ENCODE measurements at places on chromosomes 3 and 15.
A peak's percentile ranks its signal among the peaks of the same experiment; 100 is the strongest.

GRCh38 chr3:105119801-105120340, 246.8 kb upstream of the ALCAM start:
- no peak for DNase-seq

DNA sequence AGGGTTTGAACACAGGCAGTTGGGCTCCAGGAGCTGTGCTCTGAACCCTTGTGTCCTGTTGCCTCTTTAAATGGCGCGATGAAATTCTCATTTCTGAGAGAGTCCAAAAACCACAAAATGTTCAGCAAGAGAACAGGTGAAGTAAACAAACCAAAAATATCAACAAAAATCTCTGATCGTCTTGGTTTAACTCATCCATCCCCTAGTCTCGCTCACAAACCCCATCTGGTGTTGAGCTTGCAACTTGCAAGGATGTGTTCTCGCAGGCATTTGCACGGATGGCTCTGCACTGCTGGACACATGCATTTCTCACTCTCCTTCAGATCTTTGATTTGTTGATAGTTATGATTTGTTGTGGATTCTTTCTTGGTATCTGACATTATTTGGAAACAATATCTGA, 31.1 kb downstream of the FAH start:
- DNase-seq: no peak

DNA sequence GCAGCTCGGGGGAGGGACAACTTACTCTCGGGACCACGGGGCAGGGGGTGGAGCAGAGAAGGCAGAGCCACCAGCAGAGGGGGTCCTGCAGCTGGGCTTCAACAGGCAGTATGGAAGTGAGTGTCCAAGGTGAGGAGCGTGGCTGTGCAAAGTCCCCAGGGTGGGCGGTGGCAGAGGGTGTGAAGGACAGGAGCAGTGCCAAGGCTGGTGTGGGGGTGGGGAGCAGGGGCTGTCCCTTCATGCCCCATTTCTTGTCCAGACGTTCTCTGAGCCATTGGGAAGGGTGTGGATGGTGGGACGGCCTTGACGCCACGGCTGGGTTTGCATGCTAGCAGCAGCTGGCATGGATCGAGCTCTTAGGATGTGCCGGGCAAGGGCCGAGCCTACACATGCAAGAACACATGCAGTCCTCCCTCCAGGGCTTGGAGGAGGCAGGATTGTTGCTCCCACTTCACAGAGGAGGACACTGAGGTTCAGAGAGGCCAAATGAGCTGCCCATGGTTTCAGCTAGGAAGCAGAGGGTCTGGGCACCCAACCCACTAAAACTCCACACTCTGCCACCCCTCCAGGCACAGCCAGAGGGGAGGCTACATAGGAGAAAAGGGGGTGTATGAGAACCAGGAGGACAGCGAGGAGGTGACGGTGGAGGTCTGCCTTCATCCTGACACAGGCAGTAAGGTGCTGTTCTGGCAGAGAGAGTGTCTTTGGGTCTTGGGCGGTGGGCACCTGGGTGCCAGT, 93.6 kb downstream of the TBC1D2B start:
- DNase-seq: no peak

GRCh38 chr3:186879781-186880180, 37.3 kb downstream of the ADIPOQ start:
- DNase-seq: no peak

DNA sequence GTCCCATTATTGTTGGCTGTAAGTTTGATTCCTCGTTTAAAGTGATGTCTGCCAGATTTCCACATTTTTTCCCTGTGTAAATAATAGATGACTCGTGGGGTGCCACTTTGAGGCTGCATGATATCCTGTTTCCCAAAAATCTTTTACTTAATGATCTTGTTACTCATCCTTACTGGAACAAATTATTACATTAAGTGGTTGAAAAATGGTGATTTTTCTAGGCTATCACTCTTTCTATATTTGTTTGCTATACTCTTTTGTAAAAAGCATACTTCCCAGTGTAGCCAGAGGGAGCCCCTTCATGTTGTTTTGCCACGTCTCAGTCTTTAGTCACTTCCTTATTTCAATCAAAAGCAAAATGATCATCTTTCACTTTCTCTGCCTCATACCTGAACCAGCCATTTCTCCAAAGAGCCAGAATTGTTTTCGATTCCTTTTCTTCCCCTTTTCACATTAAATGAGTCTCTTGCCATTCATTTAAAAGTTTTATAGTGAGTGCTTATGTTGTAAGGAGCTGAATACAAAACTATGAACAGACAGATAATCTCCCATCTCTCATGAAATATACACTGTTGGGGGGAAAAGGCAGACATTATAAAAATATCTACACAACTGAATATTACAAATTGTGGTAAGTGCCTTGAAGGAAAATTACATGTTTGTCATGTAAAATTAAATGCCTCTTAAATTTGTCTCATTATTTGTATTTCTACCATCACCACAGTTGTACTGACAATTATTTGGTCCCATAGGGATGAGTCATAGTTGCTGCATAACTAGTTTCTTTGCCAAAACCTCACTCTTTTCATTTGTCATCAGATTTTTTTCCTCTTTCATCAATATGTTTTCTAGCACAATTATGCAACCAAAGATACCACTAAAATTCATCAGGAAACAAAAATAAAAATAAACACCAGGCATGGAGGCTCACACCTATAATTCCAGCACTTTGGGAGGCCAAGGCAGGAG, 41.5 kb downstream of the ADGRG7 start:
- DNase-seq: no peak

GRCh38 chr3:119469418-119470189, 841 bp downstream of the POGLUT1 start:
- DNase-seq: no peak

DNA sequence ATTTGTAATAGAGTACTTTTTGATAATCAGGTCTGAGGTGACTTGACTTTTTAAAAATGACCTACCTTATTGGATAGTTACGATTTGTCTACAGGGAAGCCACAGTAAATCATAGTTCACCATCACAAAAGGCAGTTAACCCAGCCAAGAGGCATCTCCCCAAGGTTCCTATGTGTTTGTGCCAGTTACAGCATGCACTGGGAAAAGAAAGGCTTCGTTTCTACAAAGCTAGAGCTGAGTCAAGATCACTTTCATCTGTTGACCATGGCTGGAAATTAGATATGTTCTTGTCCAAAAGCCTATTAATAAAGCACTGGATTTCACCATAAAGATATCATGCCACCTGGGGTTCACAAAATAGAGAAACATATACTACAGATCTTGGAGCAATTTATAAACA, 139.9 kb downstream of the GREM1 start:
- no peak for DNase-seq

- DNase-seq: no peak
These were observed 1.3 kb downstream of the MAP2K1 start for GRCh38 chr15:66388043-66388363.

GRCh38 chr3:41202834-41203345, 3.6 kb downstream of the CTNNB1 start:
- no peak for DNase-seq

DNA sequence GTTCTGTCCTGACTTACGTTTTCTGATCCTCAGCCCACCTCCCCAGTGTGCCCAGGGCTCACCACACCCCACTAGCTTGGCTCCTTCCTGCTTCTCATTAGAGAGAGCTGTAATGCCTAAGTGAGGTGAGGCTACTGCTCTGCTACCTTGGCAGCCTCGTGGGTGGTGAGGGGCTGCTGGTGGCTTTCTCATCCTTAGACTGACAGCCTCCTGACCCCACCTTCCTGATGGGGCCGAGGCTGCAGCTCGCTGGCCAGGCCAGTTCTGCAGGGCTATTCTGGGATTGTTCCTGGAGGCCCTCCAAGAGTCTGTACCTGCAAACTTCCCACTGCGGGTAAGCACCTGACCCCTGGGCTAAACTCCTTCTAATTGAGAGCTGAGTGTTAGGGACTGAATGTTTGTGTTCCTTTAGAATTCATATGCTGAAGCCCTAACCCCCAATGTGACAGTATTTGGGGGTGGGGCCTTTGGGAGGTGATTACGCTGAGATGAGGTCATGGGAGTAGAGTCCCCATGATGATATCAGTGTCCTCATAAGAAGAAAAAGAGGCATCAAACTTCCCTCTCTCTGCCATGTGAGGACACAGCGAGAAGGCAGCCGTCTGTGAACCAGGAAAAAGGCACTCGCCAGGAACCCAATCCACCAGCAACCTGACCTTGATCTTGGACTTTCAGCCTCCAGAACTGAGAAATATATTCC, 38.1 kb upstream of the IQSEC1 start:
- DNase-seq: no peak

DNA sequence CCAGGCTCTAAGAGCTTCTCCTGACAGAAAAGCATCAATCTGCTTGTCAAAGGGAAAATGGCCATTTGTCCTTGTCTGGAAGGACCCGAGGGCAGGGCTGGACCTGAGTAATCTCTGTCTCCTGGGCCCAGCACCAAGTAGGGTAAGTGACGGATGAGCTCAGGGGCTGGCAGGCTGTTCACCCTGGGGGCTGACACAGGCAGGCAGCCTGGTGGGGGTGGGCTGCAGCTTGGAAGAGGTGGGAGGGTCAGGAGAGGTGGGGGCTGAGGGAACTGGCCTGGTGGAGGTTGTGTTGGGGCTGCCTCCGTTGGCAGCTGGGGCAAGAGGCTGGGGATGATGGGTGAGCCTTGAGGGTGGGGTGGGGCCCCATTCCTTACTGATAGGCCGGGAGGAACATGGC, 42.3 kb upstream of the ADPGK start:
- no peak for DNase-seq

DNA sequence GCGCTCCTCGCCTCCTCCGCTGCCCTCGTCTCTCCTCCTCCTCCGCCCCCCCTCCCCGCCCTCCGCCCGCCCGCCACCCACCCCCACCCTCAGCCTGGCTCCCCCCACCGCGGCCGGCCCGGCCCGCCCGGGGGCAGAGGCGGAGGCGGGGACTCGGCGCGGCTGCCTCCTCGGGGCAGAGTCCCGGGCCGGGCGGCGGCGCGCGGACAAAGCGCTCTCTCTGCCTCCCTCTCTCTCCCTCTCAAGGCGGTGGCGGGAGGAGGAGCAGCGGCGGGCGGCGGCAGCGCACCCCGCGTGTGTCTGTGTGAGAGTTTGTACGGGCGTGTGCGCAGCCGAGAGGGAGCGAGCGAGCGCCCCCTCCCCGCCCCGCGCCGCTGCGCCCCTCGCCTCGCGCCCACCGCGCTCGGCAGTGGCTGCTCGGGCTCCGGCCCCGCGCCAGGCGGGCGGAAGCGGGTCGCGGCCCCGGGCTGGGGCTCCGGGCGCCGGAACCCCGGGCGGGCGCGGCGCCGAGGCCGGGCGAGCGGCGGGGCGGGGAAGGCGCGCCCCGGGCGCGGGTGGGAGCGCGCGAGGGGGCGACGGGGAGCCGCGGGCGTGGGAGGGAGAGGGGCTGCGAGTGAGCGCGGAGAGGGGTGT, at the start of gene IGF2BP2:
Gene IGF2BP2 (minus strand): TSS at position 37 of the 633 bp plus-strand sequence. CDS start 82 bp downstream, outside the sequence.
- DNase-seq: peak; percentile 28

GRCh38 chr15:26157081-26157480, 294.0 kb upstream of the ATP10A start:
- no peak for DNase-seq

DNA sequence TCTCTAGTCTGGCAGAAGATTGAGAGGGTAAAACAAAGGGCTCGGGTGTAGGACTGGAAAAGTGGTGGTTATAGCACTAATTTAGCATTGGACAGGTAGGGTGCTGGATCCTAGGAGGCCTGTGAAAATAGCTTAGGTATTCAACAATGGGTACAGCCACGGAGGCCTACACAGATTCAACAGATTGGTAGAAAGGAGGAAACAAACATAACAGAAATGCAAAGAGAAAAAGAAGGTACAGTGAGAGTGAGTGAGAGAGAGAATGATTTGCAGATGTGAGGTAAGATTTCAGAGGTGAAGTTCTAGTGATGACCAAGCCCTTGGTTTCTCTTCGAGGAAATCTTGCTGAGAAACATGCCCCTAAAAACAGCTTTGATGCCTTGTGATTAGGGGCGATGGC, 37.9 kb downstream of the ADIPOQ start:
- no peak for DNase-seq

DNA sequence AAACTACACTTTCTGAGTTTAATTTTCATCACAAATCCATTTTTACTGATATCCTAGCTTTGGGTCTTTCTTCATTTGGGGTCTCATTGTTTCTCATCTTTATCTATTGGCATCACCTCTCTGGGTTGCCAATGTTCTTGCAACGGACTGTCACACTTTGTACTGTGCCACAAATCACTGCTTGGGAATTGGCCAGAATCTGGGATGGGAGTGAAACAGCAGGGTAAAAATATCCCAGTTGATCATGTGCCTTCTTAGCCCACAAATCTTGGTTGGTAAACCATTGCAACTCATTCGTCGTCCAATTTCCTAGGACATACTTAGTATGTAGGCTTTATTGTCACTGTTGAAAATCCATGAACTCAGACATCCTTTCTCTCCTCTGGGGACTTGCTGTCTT, 698.5 kb downstream of the OTOL1 start:
- DNase-seq: no peak

GRCh38 chr15:40028853-40029252, 10.1 kb downstream of the SRP14 start:
- no peak for DNase-seq

DNA sequence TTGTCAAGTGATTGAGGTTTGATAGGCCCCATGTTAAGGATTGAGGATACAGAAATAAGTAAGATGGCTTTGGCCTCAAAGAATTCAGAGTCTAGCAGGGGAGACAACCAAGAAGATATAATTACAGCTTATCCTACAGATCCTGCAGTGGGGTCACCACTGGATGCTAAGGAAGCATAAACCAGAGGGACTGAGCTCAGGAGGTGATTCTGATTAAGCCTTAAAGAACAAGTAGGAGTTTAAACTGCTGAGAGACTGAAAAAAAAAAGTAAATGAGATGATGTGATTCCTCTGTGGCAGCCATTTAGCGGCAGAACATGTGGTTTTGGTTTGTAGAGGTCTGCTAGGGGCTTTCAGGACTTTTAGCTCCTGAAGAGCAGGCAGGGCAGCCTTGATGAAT, 72.1 kb upstream of the ROPN1 start:
- DNase-seq: no peak

GRCh38 chr15:20646529-20647142, 105.0 kb upstream of the GOLGA6L6 start:
- no peak for DNase-seq

DNA sequence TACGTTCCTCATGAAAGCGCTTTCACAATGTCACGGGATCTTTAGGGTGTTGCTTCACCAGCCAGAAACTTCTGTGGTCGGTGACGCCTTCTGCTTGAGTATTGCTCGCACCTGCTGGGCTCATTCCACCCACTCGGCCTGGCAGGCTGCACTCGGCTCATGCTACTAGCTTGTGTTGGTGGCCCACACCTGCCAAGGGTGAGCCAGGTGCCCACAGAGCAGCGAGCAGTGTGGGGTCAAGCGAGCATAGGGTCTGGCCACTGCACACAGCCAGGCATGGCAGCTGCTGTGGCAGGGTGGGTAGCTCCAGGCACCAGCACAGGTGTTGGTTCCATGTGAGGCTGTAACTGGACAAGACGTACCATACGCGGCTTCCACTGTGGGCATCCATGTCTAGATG, 202.9 kb upstream of the CADM2 start:
- DNase-seq: no peak

GRCh38 chr3:126542340-126543241, 16.1 kb downstream of the C3orf22 start:
- DNase-seq: no peak

- no peak for DNase-seq
These were observed 88.1 kb downstream of the ADAMTS17 start for GRCh38 chr15:100253640-100254039.

All from activated CD4-positive, alpha-beta T cell treated with anti-CD3 and anti-CD28 coated beads for 4 hours (primary cell).